ENCODE measurements at places on chromosomes 5 and 9.

DNA sequence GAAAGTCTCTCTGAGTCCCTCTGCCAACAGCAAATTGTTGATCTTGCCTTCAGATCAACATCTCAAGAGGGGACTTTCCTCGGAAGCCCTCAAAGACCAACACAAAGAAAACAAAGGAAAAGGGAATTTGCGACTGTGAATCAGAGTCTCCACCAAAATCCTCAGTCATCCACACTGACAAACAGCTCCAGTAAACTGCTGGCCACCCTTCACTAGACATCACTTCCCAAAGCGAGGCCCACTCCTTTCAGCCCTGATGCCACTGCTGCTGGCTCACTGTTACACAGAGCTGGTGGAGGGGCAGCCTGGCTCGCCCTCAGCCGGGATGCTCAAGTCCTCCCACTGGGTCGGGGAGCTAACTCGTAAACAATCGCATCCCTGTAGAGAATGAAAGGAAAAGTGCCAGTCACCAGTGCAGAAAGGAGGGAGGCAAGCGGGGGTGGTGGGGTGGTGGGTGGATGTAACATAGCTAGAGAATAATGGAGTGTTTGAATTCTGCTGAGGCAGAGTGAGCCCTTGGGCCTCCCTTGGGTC, 1.3 kb downstream of the FGF1 start:
- DNase-seq: no peak

- DNase-seq: no peak
Observed at GRCh38 chr5:98656125-98656795, 117.2 kb upstream of the RGMB start.

DNA sequence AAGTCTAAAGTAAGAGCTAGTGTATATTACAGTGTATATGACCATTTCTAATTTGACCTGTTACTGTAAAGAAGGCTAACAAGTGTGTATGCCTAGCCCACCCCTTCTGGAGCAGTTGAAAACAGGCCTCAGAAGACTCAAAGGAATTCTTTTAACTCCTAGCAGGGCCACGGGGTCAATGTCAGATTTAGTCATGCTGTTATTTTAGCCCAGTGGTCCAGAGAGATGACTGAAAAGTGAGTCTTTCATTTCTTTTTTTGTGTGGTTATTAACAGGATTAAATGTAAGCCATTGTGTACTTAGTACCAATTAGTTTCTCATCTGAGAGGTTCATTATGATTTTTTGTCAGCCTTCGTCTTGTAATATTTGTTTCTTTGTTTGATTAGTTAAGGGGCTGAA, 24.4 kb downstream of the ZCCHC7 start:
- DNase-seq: no peak

DNA sequence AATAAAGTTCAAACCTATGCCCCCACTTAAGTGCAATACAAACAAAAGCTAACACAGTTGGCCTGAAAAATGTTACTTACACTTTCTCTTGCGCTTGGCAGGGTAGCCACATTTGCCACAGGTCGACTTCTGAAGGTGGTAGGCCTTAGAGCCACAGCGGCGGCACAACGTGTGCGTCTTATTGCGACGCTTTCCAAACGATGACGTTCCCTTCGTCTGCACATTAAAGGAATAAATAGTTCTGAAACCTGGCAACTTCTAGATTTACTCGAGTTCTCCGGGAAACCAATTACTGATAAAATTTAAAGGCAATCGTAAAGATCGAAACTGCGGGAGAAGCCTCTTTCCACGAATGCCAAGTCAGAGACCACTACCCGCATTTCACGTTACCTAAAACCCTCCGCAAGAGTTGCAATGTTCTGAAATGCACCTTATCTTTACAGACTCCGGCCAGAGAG, 602 bp downstream of the RPL37 start:
- DNase-seq: no peak

DNA sequence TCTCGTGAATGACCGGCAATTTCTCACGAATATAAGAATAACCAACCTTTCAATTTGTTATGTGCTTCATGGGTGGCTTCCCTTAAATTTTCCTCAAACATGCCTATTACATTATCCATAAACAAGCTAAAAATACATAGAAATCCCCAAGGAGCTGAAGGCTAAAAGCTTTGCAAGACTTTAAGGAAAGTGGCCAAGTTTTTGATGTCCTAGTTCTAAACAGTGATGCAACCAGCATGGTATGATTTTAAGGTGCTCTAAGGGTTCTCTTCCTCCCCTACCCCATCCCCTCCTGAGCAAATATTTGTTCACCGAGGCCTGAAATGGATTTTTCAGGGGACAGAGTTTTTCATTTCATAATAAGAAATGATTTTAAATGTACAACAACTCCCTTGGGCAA, 79.8 kb downstream of the RGS7BP start:
- DNase-seq: no peak

DNA sequence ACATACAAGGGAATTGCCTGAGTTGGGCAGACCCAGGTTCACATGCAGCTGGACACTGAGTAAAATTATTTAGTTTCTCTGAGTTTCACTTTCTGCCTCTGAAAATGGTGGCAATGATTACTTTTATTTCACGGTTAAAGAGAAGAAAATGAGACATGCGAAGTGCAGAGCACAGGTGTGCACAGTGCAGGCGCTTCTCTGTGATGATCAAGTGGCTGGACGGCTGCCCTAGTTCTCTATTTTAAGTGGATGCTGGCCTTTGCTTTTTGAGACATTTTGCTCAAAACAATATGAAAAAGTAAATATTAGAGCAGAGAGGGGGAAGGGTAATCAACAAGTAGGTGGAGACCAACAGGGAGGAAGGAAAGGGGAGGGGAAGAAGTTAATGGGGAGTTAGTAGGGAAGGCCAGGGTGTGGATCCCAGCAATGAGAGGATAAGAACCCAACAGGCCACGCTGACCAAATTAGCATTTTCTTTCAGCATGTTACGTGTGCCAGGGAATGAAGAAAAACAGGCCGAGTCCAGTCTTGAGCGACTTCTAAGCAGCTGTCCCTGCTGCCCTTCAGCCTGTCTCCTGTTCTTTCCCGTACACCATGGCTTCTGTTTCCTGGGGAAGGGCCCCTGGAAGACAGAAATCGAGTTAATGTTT, 16.1 kb downstream of the SNX18 start:
- no peak for DNase-seq

- peak; percentile 28 for DNase-seq
Observed at GRCh38 chr5:157820593-157821252, 38.2 kb downstream of the CLINT1 start.

All from ovary (tissue), 10 donors.